ENCODE measurements at places on chromosomes 7 and 10.
A peak's percentile ranks its signal among the peaks of the same experiment; 100 is the strongest.

- DNase-seq = peak; percentile 83
Measured at GRCh38 chr10:110226926-110227641, 19.7 kb downstream of the MXI1 start.

GRCh38 chr7:137342828-137343261 lies 688 bp downstream of the PTN start:
- no peak for DNase-seq

- DNase-seq = no peak
Measured at GRCh38 chr7:158259141-158259540, 328.5 kb downstream of the PTPRN2 start.

- DNase-seq = no peak
Measured at GRCh38 chr10:88764110-88764509, 4.3 kb downstream of the LIPN start.

GRCh38 chr10:5829267-5829666 lies 16.0 kb upstream of the GDI2 start:
- DNase-seq = no peak

- DNase-seq = no peak
Measured at GRCh38 chr7:69419934-69420333, 178.3 kb upstream of the AUTS2 start.

All from colonic mucosa (tissue), 4 donors.